Activated CD4-positive, CD25-positive, alpha-beta regulatory T cell (primary cell): ENCODE measurements at places on chromosomes 11 and 22.

- no peak for DNase-seq
Measured at GRCh38 chr11:49377978-49378377, 169.6 kb upstream of the FOLH1 start.

- DNase-seq: no peak
Measured at GRCh38 chr22:17779286-17780115, 5.2 kb upstream of the BID start.

DNA sequence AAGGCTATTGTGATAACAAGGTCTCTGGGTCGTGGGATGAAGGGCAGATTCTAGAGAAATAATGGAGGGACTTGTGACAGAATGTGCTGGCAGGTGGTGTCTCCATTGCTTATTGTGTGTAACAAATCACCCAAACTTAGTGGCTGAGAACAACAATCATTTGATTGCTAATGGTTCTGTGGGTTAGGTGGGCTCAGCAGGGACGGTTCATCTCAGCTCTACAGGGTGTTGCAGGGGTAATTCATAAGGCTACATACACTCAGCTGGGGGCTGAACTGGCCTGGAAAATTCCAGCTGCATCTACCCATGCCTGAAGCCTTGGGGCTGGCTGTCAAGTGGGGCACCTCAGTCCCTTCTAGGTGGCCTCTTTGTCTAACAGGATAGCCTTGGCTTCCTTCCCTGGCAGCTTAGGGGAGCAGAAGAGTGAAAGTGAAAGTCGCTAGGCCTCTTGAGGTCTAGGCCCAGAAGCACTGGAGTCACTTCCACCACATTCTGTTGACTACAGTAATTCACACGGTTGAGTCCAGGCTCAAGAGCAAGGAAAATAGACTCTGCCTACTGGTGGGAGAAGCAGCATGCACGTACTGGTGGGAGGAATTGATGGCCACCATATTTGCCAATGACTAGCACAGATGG lies 308.9 kb downstream of the MN1 start:
- no peak for DNase-seq

DNA sequence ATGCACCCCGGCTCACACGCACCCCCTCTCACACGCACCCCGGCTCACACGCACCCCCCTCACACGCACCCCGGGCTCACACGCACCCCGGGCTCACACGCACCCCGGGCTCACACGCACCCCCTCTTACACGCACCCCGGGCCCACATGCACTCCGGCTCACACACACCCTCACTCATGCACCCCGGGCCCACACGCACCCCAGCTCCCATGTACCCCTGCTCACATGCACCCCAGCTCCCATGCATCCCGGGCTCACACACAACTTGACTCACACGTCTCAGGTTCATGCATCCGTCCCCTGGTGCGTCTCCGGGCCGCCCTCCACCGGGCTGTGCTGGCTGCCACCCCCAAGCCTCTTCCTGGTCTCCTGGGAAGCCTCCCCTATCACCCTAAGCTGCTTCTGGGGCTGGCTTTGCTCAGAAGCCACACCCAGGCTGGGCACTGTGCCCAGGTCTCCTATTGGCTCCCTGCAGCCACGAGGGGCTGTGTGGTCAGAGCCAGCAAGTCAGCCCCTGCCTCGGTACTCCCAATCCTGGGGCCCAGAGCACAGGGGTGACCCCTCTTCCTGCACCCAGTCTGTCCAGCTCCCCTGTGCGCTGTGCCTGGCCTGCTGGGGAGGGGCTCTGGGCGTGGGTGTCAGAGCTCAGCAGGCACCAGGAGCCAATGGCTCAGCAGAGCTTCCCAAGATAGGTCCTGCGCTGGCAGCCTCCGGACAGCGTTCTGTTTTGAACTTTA lies 16.9 kb downstream of the TSPAN4 start:
- no peak for DNase-seq
